Activated CD8-positive, alpha-beta memory T cell treated with anti-CD3 and anti-CD28 coated beads, Interleukin-2, amount 50 U/mL, for 48 hours (primary cell): ENCODE measurements at places on chromosomes 7 and 10.

- no peak for DNase-seq
Measured at GRCh38 chr10:98528805-98529183, 82.1 kb upstream of the HPS1 start.

GRCh38 chr7:155798673-155799439, 13.4 kb downstream of the SHH start:
- DNase-seq = no peak

DNA sequence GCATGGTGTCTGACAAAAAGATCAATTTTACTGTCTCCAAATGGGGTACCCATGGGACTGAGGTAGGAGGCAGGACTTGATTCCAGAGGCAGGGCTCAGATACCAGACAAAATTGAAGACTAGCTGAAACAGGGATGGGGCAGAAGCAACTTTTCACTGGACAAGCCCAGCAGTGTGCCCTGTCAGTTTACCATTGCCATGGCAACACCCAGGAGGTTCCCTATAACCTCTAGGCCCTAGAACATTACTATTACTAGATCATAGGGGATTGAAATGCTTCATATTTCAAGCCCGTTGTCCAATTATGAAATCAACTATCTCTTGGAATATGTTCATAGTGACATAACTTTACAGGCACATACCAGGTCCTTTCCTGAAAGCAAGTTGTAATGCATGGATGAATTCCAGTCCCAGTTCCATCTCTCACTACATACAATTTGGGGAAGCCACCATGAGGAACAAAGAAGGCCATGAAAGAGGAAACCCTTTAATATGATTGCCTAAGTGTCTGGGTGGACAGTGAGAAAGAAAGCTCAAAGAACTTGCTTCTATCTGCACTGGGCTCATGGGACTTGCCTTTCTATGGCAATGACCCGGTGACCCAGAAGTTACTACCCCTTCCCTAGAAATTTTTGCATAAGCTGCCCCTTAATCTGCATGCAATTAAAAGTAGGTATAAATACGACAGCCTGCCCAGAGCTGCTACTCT, 557.9 kb downstream of the KCNMA1 start:
- DNase-seq = no peak

DNA sequence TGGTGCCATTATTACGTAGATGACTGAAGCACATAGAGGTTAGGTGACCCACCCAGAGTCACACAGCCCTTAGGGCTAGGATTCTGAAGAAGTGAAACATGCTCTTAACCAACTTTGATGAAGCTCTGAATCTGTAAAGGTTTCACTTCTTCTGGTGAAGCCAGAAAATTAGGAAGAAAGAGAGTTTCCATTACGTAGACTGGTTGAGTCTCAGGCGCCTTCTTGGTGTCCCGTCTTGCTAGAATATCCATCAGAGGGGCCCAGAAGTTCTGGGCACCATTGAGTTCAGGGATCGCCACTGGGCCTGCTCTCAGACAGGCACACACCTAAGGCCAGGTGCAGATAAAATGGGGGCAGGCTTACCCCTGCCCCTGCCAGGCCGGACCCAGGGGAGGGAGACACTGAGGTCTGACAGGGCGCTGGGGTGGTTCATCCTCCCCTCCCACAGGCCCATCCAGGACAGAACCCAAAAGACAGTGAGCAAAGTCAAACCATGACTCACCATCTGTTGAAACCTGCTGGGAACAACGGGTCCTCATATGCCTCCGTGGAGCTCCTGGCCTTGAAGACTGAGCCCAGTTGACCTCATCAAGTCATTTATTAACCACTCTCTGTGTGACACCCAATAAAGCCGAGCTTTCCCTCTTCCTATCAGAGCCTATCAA, 33.2 kb downstream of the DRGX start:
- DNase-seq = no peak

DNA sequence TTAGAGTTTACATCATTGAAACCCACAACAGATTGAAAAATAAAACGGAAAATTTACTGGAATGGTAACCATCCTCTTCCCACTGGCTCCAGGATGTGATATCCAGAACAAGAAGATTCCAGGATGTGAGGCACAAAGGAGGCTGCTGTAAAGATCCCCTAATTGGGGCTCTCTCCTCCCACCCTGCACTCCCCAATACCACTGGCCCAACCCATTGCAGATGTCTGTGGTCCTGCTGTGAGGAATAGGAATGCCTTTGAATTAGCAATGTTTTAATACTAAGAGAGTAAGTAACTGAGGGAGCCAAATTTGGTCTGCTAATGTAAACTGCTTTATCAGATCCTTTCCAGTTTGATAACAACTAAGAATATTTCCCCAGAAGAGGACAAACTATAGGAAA, 225.9 kb upstream of the INHBA start:
- DNase-seq = no peak

- DNase-seq = no peak
Measured at GRCh38 chr10:5147255-5147980, 37.5 kb downstream of the AKR1C8 start.

DNA sequence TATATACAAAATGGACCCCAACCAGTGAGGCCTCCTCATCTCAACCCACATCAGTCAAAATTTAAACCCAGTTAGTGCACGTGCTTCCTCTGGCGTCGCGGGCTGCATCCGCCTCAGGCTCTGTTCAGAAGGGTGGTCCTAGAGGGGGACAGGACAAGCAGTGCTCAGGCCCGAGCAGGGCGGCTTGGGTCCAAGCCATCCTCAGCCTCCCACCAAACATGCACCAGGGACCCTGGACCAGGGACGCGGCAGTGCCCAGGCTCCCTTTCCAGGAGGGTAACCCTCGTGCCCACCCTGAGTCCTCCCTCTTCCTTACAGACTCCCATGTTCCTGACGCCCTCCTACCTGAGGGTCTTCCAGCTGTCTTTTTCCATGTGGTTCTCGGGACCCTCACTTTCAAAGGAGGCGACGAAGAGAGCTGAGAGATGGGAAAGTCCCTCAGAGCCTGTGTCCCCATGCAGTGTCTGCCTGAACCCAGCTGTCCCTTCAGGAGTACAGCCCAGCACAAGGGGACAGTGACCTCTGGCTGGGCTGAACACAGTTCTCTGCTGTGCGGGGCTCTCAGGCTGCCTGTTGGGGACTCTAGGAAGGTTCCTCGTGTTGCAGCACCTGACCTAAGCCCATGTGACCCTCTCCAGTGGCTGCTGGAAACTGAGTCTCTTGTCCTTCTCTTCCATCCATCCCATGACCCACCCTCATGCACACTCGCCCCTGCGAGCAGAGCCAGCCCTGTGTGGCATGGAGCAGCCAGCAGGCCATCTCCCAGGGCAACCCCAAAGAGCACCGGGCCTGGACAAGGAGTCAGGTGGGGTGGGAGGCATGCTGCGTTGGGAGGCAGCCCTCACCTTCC, 58.1 kb downstream of the CSGALNACT2 start:
- DNase-seq = no peak

DNA sequence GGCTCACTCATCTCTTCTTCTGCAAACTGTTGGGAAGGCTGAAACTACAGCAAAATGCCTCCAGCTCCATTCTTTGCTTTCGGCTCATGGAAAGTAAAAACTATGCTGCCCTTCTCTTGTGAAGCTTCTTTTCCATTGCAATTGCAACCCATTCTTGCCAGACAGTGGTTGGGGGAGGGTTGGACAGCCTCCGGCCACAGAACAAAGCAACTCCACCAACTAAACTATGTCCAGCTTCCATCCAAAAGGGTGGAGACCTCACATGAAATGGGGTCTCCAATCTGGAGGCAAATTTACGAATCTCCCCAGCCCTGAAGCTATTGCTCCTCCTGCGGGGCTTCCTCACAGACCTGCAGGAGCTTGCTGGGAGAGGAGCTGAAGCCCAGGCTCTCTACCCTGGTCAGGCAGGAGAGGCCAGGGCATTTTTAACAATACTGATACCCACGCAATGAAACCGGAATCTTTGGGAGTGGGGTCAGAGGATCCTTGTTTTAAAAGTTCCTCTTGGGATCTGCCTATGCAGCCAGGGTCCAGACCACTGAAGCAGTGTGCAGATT, 549 bp downstream of the GPNMB start:
- DNase-seq = no peak

DNA sequence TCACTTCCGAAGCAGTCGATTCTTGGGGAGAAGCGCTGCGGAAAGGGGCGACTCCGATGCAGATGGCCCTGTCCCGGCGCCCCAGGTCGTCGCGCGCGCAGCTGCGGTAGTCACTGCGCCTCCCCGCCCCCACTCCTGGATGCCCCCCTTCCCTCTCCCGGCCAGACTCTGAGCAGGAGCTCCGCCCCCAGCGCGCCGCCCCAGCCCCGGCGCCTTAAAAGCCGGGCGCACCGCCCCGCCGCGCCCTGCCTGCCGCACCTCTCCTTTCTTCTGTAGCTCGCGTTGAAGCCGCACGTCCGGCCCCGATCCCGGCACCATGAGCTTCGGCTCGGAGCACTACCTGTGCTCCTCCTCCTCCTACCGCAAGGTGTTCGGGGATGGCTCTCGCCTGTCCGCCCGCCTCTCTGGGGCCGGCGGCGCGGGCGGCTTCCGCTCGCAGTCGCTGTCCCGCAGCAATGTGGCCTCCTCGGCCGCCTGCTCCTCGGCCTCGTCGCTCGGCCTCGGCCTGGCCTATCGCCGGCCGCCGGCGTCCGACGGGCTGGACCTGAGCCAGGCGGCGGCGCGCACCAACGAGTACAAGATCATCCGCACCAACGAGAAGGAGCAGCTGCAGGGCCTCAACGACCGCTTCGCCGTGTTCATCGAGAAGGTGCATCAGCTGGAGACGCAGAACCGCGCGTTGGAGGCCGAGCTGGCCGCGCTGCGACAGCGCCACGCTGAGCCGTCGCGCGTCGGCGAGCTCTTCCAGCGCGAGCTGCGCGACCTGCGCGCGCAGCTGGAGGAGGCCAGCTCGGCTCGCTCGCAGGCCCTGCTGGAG, at the start of gene INA:
Gene INA (plus strand): TSS at position 243 of the 817 bp plus-strand sequence. CDS start 74 bp downstream, at position 317.
- peak; percentile 63 for DNase-seq
